ENCODE measurements at places on chromosomes 5 and 9.

DNA sequence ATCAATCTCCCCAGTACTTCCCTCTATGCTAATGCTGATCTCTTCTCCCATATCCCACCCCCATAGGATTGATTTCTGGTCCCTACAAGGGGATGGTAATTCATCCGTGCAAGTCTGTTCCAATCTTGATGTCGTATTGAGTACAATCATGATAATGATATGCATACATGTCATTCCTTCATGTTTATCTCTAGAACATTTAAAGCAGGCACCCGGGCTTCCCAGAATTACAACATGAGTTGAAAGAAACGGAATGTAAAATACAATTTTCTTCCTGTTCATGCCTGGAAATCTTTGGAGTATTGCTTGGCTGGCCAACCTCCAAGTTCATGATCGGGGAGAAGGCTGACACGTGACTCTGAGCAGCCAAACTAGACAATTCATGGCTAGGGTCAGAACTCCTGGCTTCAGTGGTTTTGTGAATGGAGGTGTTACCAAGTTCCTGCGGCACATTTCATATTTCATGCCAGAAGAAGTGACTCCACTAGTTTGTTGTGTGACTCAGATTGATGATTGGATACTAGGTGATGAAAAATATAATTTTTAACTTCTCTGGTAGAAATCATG is 66.6 kb downstream of the C9orf152 start:
- no peak for DNase-seq

GRCh38 chr5:163696579-163696887 is 191.1 kb downstream of the MAT2B start:
- no peak for DNase-seq

DNA sequence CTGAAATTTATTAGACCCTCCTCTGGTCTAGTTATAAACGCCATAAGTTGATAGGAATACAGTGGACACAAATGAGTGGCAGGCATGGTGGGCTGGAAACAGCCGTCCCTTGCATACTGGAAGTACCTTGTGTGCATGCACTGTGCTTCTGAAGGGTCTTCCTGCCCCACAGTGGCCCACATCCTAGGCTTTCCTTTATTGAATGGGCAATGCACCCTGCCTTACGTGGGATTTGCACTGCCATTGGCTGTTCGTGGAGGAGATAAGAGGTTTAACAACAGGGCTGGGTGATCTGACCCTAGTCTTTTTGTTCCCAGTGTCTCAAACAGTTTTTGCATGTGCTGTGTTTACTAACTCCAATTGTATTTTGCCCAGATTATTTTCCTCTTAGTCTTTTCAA is 480.8 kb downstream of the GADD45G start:
- DNase-seq, result no peak

GRCh38 chr5:172144931-172145869 is 42.8 kb downstream of the STK10 start:
- DNase-seq, result no peak

DNA sequence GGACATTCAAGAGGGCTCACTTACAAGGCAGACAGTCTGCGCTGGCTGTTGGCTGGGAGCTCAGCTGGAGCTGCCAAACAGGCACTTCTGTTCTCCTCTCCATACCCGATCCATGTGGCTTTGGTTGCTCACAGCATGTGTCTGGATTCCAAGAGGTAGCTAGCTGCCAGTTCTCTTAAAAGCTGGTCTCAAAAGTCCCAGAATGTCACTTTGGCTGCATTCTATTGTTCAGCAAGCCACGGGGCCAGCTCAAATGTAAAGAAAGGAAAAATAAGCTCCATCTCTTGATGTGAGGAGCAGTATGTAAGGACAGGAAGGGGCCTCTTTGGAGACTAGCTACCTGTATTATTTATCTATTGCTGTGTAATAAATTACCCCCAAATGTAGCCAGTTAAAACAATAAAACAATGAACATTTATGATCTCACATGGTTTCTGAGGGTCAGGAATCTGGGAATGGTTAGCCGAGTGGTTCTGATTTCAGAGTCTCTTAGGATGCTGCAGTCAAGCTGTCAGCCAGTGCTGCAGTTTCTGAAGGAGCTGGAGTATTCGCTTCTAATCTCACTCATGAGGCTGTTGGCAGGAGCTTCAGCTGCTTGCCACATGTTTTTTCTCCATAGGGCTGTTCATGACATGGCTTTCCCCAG is 112.7 kb upstream of the CLINT1 start:
- no peak for DNase-seq

- no peak for DNase-seq
These were observed 41.5 kb upstream of the EGFL7 start for GRCh38 chr9:136621019-136621733.

DNA sequence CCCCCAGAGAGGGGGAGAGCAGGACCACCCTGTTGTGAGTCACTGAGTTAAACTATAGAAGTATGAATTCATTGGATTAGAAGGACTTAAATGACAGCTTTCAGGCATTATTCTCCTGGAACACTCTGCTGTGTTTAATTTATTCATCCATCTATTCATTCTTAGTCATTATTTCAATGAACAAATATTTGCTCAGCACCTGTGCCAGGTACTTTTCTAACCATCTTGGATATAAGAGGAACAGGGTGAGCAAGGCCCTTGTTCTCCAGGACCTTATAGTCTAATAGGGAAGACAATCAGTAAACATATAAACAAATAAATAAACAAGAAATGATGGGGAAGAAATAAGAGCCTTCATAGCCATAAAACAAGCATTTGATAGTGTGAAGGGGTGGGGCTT is 483.9 kb upstream of the BRINP1 start:
- no peak for DNase-seq

Measured in suprapubic skin (tissue), 4 donors.